MM.1S (cell line): ENCODE measurements at places on chromosomes 11 and 22.

DNA sequence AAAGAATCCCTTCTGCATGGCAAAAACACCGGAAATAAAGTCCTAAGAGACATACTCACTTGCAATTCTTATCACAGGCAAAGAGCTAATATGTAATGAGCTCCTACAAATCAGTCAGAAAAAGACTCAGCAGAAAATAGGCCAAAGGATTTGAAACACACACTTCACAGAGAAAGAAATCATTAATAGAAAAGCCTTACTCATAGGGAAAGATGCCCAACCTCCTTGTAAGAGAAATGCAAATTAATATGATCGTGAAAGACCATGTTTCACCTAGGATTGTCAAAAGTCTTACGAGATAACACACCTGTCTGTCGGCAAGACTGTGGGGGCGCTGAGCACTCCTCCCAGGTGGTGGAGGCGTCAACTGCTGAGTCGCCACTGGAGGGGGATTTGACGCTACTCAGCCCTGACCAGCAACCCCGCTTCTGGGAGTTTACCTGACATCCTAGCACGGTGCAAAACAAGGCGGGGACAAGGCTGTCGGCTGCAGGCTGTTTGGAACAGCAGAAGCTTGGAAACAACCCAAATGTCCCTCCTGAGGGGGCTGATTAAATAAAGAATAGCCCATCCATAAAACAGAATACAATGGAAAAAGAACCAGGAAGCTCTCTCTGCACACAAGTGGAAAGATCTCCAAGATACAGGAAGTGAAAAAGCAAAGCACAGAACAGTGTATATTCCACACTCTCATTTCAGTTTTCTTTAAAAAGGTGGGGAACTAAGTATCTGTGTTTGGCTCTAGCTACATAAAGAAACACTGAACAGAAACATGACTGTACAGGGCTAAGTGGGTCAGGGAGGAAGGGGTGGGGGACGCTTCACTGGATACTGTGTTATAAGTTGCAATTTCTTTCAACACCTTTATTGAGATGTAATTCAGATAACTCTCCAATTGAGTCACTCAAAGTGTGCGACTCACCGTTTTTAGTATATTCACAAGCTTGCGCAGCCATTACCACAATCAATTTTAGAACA, 11.5 kb downstream of the CSNK1E start:
- DNase-seq, result peak; percentile 93

DNA sequence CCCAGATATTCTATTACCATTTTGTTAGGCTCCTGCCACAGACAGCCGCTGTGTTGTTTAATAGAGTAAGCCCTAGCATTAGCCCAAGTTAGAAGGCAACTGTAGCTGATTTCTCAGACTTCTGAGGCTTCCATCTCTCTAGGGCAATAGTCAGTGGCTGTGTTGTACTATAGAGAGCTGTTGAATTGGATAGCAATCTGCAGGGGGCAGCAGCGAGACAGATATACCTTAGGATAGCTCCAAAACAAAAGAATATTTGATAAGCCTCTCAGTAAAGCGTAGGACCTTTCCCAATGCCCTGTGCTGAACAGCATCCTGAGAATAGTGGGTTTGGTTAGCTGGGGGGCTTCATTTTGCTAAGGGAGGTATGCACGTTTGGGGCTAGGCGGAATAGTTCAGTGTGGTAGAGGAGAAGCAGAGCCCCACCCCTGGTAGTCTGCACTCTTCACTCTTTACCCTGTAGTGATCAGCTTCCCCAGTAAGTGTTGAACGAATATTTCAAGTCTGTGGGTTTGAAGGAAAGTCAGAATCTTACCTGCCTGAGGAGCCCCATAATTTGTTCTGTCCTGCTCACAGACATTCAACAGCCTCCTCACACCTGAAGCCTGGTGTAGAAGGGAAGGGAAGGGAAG, 515.1 kb downstream of the INSC start:
- DNase-seq, result no peak

GRCh38 chr11:131609921-131610320, 239.5 kb downstream of the NTM start:
- DNase-seq, result no peak

DNA sequence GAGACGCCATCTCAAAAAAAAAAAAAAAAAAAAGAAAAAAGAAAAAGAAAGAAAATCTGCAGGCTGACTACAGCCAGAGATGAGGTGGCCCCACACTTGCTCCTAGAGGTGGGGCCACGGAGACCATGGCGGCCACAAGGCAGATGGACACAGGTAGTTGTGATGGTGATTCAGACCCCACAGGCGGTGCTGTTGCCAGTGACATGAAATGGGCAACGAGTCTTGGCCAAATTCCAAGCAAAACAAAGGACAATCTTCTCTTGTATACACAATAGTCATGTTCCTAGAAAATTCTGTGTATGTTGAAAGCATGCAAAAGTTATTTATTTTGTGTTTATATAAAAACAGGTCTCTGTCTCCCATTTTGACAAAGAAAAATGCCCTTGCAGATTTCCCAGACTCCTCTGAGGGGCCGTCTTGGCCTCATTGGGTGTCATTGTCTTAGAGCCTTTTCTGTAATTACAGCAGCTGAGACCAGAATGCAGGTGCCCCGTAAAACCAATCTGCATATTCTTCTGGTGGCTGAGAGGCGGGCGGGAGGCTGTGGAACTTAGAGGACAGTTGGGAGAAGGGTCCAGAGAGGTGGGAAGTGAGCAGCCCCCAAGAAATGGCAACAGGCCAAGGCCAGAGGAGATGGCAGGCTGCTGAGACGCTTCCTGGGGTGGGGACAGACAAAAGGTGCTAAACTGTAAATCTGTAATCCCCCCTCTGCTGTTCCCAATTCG, 22.5 kb upstream of the DAGLA start:
- no peak for DNase-seq

- DNase-seq, result no peak
Measured at GRCh38 chr11:108402241-108402640, 65.1 kb downstream of the C11orf65 start.
